ENCODE measurements at places on chromosomes 5 and 9.

- DNase-seq: peak; percentile 21
Measured at GRCh38 chr5:171629628-171630349, 155.8 kb upstream of the SMIM23 start.

DNA sequence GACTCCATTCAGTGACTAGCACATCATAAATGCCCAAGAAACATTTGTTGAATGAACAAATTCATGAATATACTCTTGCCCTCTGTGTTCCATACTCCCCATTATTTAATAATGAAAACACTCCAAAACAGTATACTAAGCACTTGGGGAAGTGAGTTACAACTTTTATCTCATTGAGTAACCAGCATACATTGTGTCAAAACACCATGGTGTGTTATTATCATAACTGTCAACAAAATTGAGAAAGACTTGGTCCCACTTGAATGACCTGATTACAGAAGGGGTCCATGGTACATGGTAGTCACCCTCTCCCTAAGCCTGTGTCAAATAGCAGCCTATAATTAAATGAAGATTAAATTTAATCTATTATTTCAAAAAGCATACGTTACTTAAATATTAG lies 16.2 kb downstream of the ANKH start:
- DNase-seq: no peak

GRCh38 chr5:158303275-158303674 lies 444.3 kb upstream of the CLINT1 start:
- DNase-seq: no peak

DNA sequence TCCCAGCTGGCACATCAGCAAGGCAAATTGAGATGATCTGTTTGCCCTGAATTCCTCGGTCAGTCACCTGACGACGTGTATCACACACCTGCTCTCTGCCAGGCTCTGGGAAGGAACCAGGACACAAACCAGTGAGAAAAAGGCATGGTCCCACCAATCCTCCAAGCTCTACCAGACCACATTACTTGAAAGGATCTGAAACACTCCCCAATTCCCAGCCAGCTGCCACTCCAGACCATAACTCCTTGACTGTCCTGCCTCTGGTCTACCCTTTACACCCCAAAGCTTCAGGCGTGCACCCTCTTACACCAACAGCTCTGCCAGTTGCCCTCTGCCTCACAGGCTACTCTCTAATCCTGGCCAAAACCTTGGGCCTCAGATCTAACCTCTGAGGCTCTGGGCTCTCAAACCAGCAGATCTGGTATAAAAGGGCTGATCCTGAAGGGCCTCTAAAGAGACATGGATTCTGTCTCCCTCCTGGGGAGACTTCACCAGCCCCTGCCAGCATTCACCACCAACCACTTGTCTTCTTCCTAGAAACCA lies 6.8 kb downstream of the MGAT1 start:
- no peak for DNase-seq

- DNase-seq: no peak
Measured at GRCh38 chr5:106127985-106128384, 1542.8 kb downstream of the EFNA5 start.

DNA sequence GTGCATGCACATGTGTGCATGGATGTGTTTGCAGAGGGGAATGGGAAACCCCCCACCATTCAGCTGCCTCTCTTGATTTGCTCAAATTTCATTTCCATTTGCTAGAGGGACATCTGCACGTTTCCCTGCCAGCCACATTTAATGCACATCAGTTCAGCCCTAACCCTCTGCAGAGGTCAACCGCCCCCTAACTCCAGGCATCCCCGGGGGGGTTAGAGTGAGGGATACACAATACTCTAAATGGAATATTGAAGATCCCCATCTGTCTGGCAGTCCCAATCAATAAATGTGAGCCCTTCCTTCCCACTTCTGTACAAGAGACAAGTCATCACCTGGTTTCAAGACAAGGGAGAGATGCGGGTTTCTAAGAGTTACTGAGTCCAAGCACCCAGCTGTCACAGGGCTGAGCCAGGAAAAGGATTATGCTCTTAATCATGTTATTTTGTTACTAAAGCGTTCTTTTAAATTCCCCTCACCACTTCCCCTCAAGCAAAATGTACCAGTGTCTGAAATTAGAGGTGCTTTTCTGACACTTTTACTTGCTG lies 134.1 kb downstream of the SEMA6A start:
- DNase-seq: no peak

GRCh38 chr9:127628758-127629467 lies 16.8 kb downstream of the STXBP1 start:
- no peak for DNase-seq

GRCh38 chr9:97766092-97766491 lies 69.0 kb upstream of the XPA start:
- DNase-seq: no peak

DNA sequence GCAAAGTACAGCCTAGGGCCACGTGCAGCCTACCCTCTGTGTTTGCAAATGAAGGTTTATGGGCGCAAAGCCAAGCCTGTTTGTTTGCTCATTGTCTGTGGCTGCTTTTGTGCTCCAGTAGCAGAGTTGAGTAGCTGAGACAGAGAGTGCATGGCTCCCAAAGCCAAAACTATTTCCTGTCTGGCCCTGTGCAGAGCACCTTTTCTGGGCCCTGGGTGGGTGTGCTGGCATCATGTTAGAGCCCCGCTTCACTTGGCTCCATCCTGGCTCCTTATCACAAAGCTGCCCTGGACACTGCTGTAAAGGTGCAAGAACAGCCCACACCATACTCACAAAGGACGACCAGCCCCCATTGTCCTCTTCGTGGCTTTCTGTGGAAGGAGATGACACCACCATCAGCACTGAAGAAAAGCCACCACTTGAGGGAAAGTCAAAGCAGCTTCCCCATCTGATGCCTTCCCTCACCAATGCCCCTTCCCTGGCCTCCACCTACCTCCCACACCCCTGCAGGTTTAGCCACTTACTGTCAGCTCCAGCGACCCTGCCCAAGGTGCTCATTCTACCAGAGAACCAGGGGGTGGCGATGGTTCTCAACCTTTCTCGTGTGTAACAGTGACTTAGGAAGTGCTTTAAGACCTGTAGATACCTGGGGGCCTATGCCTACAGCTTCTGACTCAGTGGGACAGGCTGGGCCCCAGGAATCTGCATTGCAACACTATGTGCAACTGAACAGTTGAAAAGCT lies 23.4 kb downstream of the LCP2 start:
- no peak for DNase-seq

GRCh38 chr9:89993678-89994630 lies 389.1 kb downstream of the GADD45G start:
- DNase-seq: no peak

DNA sequence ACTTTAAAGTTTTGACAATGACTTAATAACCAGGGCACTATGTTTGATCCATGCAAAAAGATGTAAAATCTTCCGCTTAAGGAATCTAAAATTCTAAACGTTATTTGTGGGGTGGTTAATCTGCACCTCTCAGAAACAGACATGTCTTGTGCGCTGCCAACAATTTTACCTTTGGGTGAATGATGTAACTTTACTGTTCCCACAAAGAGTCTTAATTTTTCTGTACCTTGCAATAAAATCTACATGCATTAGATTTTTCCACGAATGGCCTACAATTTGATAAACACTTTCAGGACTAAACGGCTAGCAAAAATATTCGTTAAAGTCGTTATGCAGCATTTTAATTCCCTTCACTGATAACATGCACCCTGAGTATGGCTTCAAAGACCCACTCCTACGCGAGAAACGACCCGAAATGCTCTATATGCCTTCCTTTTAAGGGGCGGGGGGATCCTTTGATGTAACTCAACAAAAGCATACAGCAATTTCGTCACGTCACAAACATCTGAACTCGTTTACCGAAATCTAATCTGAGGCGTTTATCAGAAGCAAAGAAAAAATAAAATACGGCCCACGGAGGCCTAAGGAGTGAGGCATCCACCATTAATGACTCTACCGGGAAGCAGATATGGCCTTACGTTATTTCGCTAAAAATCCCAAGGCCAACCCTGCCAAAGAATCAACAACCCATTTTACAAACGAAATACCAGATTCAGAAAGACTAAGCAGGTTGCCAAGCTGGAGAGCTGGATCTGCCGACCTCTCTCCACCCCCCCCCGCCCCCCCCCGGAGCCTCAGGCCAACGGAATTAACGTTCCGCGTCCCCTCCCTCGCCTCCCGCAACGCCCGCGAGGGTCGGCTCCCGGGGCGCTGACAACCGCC lies 621 bp downstream of the AK6 start:
- peak; percentile 31 for DNase-seq

- peak; percentile 86 for DNase-seq
Measured at GRCh38 chr5:34001241-34001841, 6.5 kb downstream of the AMACR start.

GRCh38 chr5:59992206-59992605 lies 98.7 kb upstream of the PDE4D start:
- DNase-seq: no peak

DNA sequence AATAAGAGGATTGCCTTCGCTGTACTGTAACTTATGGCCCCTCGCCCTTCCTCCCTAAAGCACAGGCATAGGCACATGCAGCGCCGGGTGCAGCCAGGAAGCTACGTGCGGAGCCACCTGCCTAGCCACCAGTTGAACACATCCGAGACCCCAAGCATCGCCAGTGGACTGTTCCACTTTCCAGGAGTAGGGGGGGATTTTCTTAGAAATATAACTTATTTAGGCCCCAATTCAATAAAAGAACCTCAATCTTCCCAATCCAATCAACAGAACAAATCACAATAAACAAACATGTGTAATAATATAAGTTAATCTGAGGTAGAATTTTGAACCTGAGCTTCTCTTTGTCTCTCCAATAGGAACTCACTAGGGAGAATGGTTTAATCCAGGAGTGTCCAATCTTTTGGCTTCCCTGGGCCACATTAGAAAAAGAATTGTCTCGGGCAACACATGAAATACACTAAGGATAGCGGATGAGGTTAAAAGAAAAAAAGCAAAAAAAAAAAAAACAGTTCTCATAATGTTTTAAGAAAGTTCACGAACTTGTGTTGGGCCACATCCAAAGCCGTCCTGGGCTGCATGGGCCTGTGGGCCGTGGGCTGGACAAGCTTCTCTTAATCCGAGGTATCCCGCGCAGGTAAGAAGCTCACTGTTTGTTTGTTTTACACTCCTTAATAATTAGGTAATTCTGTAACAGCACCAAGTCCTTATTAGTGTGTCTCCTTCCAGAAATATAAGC lies 22.0 kb upstream of the NIPBL start:
- DNase-seq: no peak

DNA sequence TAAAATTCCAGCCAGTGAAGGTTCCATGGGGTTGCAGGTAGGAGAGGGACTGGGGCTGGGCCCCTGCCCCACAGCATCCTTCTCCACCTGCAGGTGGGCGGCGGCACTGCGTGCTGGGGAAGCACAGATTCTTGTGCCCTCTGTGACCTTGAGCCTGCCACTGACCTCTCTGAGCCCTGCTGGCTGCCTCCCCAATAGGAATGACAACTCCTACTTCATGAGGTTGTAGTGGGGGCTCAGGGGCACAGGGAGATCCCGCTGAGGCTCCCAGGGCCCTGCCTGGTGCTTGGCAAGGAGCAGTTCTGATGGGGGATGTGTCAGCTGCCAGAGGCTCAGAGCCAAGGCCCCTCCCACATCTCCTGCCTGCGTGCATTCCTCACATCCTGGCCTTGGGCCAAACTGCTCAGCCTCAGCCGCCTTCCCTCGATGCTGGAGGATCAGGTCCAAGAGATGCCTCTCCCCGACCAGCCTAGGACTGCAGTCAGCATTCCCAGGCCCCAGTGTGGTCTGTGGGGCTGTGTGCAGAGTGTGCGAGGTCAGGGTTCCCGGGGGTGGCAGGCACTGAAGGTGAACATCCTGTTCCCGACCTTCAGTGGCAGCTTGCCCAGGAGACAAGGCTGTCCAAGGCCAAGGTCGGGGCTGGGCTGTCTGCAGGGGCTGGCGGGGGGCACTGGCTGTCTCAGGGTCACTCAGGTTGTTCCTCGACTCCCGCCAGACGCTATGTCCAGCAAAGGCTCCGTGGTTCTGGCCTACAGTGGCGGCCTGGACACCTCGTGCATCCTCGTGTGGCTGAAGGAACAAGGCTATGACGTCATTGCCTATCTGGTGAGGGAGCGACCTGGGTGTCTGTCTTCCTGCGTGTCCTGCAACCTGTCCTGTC lies 7.0 kb downstream of the ASS1 start:
- DNase-seq: peak; percentile 77

DNA sequence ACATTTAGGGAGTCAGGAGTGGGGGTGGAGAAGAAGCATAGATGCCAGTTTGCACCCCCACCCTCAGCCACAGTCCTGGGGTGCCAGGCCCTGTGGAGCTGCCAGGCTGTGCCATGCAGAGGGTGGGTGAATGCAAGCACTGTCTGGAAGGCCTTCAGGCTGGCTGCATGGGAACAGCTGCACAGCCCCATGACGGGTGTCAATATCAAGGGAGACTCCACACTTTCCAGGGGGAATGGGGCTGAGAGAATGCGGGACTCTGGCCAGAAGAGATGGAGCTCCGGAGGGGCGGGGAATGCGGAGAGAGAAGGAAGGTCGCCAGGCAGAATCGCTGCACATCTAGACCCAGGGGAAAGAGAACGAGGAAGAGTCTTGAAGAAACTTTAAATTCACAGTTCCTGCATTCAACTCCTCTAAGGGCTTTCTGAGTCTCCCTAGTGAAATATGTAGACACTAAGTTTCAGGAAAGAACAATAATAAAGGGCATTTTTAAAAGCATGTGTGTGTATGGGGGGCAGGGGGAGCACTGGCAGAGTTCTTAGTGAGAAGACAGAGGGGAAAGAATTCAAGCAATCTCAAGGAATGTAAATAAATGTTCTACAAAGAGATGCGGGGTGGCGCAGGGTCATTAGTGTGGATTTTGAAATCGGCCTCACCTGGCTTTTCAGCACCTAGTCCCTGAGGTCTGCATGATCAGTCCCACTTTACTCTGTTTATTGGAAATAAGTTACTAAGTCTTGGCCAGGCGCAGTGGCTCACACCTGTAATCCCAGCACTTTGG lies 59.1 kb downstream of the BOD1 start:
- no peak for DNase-seq

DNA sequence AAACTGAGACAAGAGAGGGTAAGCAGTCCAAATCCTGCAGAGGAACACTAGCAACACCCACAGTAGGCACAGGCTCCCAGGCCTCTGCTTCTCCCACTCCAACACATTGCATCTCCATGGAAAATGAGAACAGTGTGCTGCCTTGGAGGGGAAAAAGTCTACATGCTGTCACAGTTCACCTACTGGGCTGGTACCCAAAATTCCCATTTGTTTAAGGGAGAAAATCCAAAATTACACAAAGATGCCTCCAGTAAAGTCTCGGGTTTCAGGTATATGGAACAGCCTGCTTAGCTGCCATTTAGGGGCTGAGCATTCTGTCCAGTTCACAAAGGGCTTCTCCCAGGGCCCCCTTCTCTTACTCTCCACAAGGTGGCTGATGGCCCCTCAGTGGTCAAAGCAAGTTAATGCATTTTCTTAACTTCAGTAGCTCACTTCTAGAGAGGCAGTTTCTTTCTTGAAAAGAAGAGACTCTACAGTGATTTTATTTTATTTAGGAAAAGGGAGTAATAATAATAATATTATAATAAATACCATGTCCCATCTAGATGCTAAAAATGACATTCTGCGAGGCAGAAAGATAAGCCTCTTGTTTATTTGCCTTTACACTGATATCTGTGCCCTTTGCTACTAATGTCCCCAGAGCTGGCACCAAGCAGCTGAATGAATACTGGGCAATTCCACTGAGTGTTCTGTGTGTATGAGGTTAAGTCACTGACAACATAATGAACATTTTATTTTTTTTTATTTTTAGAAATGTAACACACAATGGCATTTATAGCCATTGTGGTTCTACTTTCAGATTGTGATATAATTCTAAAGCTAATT lies 89.4 kb downstream of the RGS7BP start:
- no peak for DNase-seq

Measured in NCI-H2227 treated with DMSO at 0.1 percent for 48 hours (cell line).